Iris pigment epithelial cell (primary cell): ENCODE measurements at places on chromosomes 3 and 15.

DNA sequence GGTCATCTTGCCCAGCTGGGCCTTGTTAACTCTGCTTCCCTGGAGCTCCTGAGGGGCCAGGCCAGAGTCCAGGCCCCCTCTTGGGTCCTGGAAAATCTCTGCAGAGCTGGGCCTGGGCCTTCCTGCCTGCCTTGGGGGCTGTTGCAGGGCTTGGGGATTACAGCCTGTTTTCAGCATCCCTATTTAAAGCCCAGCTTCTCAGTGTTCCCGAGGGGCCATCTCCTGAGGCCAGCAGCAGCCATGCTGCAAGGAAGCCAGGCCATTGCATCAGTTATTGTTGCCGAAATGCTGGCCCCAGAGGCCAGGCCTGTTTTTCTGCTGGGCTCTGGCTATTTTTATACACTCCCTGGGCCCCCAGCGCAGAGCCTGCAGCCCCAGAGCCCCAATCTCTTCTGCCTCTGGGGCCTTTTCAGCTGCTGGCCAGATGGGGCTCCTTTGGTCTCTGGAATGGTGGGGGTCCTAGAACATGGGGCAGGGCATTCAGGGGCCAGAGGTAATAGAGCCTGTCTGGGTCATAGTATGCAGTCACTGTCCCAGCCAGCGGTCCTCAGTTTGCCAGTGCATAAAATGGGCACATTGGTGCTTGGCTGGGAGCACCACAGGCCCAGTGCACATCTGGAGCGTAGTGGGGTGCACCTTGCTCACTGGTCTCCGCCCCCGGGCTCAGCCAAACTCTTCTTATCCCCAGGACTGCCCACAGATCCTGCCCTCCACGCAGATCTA lies 28.5 kb downstream of the PLXNA1 start:
- DNase-seq = no peak

DNA sequence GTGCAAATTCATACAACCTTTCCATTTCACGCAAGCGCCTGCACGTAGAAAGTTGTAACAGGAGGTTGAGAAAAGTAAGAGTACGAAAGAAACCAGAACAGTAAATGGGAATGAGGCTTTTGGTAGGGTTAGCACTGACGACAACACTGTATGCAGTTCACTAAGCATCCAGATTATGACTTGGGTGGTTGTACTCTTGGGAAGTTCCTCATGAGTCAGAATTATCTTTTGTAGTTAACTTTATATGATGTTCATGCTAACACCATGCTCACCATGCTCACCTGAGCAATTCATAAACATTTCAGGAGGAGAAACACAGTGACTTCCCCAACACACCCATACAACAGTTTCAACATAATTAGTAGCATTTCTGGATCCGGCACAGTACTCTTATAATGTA lies 3.0 kb upstream of the LPP start:
- DNase-seq = peak; percentile 44

GRCh38 chr3:153628591-153628990 lies 466.6 kb downstream of the RAP2B start:
- DNase-seq = no peak

DNA sequence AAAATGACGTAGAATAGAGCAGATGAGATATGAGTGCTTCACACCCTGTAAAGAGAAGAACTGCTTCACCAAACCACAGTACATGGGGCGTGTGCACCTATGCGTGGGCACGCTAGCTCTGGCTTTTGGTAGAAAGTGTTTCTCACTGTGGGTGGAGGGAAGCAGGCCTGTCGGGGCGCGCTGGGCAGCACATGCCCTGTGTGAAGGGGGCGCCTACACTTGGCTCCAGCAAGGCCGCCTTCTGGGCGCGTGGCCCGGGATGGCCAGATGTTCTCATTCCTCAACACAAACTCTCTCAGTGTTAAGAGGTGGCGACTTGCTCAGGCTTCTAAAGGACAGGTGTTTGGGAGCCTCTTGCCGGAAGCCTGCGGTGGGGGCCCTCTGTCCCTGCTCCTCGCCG lies 90.0 kb downstream of the FBLN2 start:
- DNase-seq = no peak

DNA sequence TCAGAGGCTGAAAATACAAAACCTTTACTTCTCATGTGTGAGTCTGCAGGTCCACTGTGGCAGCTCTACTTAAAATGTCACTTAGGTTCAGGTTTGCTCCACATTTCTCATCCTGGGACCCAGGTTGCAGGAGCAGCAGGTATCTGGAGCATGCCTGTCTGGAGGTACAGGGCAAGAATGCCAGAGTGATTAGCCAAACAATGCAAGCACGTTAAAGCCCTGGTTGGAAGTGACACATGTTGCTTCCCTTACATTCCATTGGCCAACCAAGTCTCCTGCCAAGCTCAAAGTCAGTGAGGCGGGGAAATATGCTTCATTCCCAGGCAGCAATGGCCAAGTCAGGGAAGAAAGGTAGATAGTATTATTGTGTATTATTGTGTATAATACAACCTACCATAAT lies 76.8 kb upstream of the ARL6 start:
- DNase-seq = no peak

DNA sequence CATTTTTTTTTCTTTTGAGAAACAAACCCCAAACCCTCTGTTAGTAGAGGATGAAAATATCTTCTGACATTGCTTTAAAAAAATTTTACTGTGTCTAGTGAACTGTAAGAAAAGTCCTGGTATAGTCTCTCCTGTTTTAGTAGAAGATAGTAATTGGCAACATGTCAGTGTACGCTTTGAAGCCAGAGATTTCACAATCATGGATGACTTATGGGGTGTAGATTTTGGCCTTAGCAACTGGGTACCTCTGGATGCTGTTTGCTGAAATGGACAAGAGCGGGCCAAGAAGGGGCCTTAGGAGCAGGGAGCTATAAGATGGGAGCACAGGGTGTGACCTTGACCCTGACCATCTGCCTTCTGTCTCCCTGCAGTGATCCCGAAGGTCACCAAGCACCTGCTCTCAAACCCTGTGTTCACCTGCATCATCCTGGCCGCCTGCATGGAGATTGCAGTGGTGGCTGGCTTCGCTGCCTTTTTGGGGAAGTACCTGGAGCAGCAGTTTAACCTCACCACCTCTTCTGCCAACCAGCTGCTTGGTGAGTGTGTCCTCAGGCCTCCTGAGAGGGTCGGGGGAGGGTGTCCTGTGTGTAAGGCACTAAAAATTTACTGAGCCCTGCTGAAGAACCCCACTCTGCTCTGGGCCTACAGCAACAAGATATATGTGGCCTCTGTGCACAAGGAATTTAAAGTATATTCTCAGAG lies 266.7 kb downstream of the SLCO3A1 start:
- no peak for DNase-seq

- no peak for DNase-seq
Observed at GRCh38 chr3:3296979-3297381, 117.5 kb upstream of the CRBN start.

DNA sequence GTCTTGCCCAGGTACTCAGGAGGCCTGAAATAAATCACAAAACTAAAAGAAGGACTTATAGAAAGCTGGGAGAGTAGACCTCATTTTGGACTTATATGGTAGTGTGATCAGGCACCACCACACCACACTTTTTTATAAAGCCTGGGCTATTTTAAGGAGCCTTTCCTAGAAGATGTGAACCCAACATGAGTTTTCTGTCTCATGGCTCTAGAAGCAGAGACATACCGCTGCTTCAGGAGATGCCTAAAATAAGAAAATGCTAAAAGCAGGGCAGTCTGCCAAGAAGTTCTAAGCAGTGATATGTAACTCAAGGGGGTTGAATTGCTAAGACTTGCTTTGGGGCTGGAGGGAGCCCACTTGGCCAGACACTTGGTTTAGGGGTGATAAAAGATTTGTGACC lies 49.6 kb downstream of the SUMF1 start:
- peak; percentile 66 for DNase-seq

DNA sequence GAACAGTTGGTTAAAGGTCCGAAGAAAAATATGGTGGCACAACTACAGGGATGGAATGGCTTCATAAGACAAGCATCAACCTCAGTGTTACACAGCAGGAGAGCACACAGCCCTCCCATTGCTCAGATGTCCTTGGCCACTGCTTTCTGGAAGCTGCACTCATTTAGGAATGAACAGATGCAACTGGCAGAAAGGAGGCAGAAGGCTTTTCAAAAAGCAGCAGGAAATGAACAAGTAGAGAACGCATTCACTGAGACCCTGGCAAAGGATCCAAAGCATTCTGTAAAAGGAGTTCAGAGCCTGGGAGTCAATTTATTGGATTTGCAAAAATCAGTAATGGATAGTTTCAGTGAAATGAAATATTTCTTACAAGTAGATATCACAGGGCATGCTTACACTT lies 101.1 kb downstream of the PDZRN3 start:
- no peak for DNase-seq

DNA sequence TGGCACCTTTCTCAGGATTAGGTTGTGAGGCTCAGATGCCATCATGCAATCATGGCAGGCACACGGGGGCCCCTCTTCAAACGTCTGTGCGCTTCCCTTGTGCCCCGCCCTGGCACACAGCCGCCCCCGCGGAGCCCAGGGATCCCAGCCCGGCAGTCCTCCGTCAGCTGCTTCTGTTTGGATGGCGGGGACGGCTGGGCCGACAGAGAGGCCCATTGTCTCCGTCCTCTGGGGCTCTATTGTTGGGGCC lies 849 bp upstream of the HDAC11 start:
- DNase-seq = no peak

DNA sequence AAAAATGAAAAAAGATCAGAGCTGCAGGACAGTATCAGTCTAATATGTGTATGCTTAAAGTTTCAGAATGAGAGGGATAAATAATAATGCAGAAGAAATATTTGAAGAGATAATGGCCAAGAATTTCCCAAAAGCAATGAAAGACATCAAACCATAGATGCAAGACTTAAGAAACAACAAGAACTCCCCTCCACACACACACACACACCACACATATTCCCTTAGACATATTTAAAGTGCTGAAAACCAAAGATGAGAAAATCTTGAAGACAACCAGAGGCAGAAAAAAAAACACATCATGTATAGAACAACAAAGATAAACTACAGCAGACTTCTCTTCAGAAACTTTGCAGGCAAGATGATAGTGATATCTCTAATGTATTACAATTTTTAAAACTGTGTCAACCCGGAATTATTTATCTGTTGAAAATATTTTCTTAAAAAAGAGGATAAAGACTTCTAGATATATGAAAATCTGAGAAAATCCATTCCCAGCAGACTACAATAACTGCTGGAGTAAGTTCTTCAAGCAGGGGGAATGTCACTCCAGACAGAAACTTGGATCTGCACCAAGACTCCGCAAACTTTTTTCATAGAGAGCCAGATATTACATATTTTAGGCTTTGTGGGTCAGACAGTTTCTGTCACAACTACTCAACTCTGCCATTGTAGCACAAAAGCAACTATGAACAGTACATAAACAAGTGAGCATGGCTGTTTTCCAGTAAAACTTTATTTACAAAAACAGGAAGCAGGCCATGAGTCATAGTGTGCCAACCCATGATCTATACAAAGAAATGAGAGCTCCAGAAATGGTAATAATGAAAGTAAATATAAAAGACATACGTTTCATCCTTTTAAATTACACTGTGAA lies 223.4 kb upstream of the CGNL1 start:
- DNase-seq = peak; percentile 86

GRCh38 chr15:54540721-54541120 lies 562.5 kb downstream of the UNC13C start:
- no peak for DNase-seq

DNA sequence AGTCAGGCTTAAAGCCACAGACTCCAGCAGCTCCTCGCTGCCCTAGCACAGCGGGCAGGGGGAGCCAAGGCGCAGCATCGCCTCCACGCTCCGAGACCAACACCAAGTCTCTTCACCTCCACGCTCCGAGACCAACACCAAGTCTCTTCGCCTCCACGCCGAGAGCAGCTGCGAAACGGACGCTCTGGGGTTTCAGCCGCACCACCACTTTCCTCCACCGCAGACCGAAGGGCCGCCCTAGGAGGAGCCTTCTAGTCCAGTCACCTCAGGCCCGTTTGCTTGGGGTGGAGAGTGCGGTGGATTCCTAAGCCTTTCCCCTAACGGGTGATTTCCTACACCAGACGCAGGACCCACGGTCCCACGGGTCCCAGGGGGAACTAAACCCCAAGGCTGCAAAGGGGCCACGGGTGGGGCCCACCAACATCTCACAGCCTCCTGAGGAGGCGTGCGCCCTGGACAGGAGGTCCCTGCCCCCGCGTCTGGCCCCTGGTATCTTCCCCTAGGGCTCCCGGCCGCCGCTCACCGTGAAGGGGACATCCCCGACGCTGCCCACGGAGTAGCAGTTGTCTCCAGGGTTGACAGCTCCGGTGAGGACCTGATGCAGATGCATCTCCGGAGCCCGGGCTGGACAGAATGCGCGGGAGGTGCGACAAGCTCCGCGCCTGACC lies 501 bp downstream of the DMXL2 start:
- DNase-seq = peak; percentile 76

GRCh38 chr15:77620297-77620696 lies 12.4 kb downstream of the LINGO1 start:
- DNase-seq = no peak

DNA sequence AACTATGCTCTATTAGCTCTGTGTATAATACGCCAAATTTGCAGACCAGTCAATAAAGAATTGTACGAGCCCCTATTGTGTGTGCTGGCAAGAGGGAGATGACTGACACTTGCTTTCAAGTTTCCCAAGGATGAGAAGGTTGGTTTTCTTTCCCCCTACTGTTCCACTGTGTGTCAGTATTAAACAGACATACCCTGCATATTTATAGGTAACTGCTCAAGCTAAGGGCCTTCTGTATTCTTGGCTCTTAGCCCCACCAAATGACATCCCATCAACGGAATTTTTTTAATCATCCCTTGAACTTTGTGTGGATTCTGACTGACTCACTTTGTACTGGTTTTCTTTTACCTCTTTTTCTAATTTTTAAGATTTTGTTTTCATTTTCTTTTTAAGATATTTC lies 60.6 kb upstream of the GYG1 start:
- peak; percentile 90 for DNase-seq

- DNase-seq = peak; percentile 29
Observed at GRCh38 chr3:66561367-66561766, 60.5 kb upstream of the LRIG1 start.

DNA sequence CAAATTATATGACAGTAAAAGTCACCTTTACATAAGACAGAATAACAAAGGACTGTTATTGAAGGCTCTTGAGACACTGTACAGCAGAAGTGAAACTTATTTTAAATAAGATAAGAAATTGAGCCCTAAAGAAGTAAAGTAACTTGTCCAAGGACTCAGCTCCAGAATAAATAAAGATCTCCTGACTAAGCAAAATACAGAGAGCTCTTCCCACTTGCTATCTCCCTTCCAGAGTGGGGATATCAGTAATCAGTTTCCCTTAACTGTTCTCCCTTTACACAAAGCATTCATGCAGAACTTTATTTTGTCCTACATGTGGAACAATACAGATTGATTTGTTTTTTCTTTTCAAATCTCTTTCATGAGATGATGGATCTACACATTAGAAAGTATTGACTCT lies 129.5 kb upstream of the BHLHE40 start:
- DNase-seq = no peak
